ENCODE measurements at places on chromosomes 3 and 15.
A peak's percentile ranks its signal among the peaks of the same experiment; 100 is the strongest.

- no peak for DNase-seq
Measured at GRCh38 chr3:162295323-162295983, 798.8 kb downstream of the OTOL1 start.

DNA sequence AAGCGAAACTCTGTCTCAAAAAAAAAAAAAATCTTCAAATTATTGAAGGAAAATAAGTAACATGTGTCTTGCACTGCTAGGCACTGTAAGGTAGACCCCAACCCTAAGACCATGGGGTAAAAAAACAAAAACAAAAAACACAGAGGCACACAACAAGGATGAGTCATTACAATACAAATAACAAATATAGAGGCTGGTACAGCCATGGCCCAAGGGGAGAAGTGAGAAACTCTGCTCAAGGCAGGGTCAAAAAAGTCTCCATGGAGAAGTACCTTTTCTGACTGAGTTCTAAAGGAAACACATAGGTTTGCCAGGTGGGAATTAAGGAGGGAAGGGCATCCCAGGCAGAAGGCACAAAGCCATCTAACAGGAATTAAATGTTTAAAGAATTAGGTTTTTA lies 54.5 kb downstream of the TOP2B start:
- no peak for DNase-seq

DNA sequence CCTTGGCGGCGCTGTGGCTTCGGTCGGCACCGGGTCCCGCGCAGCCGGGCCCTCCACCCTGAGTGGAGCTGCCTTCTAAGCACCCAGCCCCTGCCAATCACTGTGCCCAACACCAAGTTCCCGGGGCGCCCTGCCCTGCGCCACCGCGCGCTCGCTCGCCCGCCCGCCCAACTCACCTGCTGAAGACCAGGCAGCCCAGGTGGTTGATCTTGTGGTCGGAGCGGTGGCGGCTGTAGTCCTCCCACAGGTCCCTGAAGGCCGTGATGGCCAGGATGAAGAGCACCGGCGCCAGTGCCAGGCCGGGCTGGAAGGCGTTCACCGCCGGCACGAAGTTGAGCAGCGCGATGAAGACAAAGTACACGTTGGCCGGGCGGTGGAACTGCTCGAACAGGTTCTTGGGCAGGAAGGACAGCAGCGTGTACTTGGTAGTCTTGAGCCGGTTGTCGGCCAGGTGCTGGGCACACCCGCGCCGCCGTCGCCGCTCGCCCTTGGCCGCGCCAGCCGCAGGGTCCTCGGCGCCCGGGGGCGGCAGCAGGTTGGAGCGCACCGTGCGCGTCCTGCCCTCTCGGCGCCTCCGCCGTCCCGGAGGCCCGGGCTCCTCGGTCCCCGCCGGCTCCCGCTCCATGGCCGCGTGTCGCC lies 536 bp downstream of the ATP10A start:
- DNase-seq, result no peak

- DNase-seq, result no peak
Measured at GRCh38 chr3:150797155-150797554, 34.2 kb upstream of the SIAH2 start.

- no peak for DNase-seq
Measured at GRCh38 chr3:15161133-15161532, 44.9 kb upstream of the CAPN7 start.

DNA sequence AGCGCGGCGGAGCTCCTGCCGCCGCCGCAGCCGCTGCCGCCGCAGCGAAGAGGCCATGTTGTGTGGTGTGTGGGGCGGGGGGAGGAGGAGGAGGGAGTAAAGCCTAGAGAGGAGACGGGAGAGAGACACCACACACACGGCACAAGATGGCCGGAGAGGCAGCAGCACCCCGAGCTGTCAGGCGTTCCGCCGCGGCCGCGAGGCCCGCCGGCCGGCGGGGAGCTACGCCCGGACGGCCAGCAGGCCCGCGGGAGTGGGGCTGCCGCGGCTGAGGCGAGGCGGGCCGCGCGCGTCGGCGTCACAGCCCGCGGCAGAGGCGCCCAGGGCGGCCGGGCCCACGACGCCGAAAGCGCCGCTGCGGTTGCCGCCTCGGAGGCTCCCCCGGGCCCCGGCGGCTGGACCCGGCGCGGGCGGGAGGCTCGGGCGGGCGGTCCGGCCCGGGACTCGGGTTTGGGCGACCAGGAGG lies 17.4 kb upstream of the CHD2 start:
- DNase-seq, result peak; percentile 98

DNA sequence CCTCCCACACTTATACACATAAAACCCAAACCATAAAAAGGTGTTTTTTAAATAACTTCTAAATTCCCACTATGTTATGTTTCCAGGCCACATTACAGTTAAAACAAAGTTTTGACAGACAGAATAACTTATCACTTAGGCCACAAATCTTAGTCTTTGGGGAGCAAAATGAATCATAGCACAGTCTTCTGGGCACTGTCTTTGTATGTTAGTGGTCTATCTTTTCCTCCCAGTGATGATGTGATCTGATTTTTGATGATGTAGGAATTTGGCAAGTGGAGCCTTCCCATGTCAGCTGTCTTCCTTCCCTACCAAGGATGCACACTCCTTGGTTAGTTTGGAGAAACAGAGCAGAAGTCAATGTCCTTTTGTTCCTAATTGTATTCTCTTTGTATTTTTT lies 67.3 kb downstream of the THSD4 start:
- no peak for DNase-seq

GRCh38 chr3:35081899-35082298 lies 557.4 kb upstream of the ARPP21 start:
- DNase-seq, result no peak

GRCh38 chr3:71465371-71466036 lies 118.0 kb downstream of the FOXP1 start:
- DNase-seq, result no peak

DNA sequence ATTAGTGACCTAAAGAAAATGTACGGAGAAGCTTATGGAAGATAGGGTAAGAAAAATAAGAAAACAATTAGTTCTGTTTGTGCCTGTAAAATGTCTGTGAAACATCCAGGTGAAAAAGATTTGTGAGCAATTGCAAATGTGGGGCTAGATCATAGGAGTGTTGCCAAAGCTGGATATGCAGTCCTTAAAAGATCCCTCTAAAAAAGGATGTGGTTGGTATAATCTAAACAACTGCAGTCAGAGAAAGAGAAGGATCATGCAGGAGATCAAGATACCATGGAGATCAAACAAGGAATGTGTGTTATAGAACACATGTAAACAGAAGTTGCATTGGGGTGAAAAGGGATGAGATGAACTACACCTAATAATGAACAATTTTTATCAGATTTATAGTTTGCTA lies 116.8 kb downstream of the ALCAM start:
- no peak for DNase-seq

GRCh38 chr3:50139308-50139707 lies 15.8 kb upstream of the SEMA3F start:
- DNase-seq, result peak; percentile 25

GRCh38 chr15:70235347-70235746 lies 137.6 kb upstream of the TLE3 start:
- DNase-seq, result no peak

DNA sequence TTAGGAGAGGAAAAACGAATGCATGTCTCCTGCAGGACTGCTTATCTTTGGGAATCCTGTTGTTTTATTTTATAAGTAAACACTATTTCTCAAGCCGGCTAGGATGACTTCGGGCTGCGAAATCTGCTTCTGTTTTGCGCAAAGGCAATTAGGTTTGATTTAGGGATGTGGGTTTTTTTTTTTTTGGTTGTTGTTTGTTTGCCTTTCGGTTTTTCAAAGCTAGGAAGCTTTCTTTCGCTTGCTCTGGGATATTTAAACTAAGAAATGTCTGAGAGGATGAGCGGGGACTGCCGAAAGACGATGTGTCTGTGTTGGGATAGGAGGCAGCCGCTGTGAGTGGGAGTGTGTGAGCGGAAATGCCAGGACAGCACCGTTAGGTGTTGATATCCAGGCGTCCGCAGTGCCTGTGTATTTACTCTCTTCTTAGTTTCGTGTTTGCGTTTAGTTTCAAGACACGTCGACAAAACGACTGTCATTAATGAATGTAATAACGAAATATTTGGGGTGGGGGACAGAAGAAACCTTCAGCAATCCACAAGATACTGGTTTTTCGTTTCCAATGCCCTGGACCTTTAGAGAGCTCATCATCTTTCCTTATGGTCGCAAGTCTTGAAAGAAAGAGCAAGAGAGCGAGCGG lies 604 bp downstream of the ISL2 start:
- DNase-seq, result no peak

DNA sequence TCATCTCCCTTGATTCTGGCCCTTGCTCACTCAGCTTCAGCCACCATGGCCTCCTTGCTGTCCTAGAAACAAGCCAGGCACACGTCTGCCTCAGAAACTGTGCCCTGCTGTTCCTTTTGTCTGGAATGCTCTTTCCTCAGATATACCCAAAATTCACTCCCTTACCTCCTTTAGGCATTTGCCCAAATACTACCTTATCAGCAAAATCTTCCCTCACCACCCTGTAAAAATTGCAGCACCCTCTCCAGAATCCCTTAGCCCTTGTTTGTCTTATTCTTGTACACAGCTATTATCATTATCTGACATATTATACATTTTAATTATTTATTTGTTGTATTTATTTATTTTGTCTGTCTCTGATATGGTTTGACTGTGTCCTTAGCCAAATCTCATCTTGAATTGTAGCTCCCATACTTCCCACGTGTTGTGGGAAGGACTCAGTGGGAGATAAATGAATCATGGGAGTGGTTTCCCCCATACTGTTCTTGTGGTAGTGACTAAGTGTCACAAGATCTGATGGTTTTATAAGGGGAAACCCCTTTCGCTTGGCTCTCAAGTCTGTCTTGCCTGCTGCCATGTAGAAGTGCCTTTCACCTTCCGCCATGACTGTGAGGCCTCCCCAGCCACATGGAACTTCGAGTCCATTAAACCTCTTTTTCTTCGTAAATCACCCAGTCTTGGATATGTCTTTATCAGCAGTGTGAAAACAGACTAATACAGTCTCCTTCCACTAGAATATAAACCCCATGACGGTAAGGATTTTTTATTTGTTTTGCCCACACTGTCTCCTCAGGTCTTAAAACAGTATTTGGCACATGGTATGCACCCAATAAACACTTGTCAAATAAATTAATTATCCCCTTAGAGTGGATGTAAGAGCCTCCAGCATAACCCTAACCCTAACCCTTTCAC lies 60.0 kb upstream of the STT3B start:
- DNase-seq, result no peak

DNA sequence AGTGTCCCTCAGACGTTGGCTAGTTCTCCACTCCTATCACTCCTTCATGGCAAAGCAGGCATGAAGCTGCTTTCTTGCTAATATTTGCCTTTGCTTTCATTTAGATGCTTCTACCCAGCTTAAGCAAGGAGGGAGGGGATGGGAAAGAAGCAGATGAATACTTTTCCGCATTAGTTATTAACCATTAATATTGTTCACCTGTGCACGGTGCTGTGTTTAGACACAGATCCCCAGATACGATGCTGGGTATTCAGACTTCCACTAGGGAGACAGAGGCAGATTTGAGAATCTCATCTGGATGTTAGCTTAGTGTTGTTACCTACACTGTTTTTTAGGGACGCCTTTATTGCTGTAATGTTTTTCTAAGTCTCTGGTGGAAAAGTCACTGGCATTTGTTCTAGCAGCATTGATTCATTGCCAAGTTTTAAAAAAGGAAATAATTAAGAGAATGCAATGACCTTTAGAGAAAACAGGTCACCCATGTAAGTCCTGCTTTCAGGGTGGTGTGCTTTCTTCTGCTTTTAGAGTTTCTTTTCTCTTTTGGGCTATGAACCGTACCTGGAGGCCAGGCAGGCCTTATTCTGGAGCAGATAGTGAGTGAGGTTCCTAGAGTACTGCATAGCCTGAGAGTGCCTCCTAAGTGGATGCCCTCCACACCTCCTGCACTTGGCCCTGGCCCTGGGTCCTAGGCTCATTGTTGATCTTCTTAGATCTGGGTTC lies 55.5 kb downstream of the MYZAP start:
- DNase-seq, result no peak

- DNase-seq, result peak; percentile 55
Measured at GRCh38 chr3:82462977-82463376, 701.5 kb upstream of the GBE1 start.

DNA sequence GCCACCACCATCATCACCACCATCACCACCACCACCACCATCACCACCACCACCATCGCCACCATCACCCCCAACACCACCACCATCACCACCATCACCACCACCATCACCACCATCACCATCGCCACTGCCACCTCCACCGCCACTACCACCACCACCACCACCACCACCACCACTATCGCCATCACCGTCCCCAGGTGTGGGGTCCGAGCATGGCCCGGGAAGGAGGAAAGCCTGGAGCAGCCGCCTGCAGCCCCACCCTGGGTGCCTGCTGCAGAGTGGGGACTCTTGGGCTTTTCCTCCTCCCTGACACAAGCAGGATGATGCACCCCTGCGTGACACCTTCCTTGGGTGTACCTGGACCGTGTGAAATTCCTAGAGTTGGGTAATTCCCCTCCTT lies 43.9 kb downstream of the MUC4 start:
- DNase-seq, result no peak

DNA sequence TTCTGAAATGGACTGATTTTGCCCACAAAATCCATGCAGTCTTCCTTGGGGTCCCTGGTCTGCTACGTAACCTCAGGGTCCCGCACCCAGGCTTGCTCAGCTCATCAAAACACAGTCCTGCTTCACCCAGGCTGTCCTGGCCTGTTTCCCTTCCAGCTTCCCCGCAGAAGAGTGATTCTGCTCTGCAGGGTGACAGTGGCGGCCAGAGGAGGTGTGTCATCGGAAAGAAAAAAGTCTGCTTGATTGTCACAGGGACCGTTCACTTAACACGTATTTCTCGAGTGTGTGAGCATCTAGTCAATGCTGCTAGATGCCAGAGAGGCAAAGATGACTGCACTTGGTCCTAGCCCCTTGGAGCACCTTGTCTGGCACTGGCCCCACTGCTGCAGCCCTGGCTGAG lies 50.1 kb upstream of the ABHD2 start:
- no peak for DNase-seq

GRCh38 chr3:111667621-111668239 lies 72.6 kb upstream of the ZBED2 start:
- no peak for DNase-seq

- DNase-seq, result no peak
Measured at GRCh38 chr15:88513195-88513594, 33.3 kb downstream of the DET1 start.

- DNase-seq, result no peak
Measured at GRCh38 chr3:172211123-172211522, 171.7 kb downstream of the FNDC3B start.

GRCh38 chr15:69891606-69892005 lies 206.1 kb downstream of the TLE3 start:
- DNase-seq, result no peak

GRCh38 chr15:77819851-77820728 lies 187.4 kb upstream of the LINGO1 start:
- peak; percentile 36 for DNase-seq

DNA sequence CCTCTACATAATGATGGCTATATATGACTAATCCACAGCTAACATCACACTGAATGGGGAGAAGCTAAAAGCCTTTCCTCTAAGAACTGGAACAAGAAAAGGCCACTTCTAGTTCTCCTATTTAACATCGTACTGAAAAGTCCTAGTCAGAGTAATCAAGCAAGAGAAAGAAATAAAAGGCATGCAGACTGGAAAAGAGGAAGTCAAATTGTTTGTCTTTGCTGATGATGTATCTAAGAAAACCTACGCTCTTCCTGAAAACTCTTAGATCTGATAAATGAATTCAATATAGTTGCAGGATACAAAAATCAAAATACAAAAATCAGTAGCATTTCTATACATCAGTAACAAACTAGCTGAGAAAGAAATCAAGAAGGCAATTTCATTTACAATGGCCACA lies 116.9 kb downstream of the TP63 start:
- no peak for DNase-seq

- DNase-seq, result no peak
Measured at GRCh38 chr3:72597043-72597442, 251.2 kb downstream of the SHQ1 start.

Data from NCI-H2171 treated with DMSO at 0.1 percent for 48 hours (cell line).